ENCODE measurements at places on chromosomes 1 and 21.

DNA sequence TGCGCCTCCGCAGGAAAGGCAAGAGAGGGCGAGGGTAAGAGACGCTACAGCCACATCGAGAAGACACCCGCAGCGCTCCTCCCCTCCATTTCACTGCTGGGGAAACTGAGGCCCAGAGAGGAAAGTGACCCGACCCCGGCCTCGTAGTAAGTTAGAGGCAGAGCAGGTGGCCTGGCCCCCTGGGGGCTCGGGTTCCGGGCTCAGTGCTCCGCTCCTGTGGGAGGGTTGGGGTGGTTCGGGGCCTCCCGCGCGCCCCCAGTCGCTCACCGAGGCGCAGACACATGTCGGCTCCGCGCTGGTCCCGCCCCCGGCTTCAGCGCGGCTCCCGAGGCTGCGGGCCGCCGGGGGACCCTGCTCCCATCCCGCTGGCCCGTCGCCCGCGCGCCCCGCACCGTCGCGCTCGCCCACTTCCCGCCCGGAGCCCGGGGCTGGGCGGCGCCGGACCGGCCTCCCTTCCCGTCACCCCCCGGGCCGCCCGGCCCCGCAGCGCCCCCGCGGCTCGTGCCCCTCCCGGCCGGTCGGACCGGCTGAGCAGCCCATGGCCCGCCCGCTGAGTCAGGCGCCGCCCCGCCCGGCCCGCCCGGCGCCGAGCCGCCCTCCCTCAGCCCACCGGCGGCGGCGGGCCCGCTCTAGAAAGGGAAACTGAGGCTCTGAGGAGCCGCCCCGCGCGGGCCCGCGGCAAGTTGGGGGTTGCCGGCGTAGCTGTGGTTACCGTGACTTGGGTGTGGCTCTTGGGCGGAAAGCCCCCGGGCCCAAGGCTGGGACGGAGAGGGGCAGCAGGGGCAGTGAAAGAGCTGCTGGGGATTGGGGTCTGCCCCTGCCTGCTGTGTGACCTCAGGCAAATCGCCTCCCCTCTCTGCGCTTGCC is at the start of gene TMEM54:
TMEM54 (minus strand) TSS at position 434 of the 867 bp plus-strand sequence; CDS start at position 283, 151 bp downstream.
- no peak for DNase-seq

DNA sequence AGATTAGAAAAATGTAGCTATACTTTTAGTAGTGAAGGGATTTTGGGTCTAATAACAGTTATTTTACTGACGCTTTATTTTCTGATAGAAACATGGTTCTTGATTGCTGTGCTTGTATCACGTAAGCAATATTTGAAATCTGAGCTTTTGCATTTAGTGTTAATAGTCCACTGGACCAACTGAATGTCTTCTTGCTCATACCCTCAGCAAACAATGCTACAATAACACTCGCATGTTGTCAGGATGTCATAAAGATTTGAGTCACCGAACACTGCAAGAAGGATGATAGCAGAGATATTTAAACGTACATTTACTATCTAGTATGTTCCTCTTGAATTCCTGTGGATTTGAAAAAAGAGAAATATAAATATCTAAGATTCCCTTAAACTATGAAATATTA is 7.5 kb downstream of the DYRK1A start:
- DNase-seq, result no peak

DNA sequence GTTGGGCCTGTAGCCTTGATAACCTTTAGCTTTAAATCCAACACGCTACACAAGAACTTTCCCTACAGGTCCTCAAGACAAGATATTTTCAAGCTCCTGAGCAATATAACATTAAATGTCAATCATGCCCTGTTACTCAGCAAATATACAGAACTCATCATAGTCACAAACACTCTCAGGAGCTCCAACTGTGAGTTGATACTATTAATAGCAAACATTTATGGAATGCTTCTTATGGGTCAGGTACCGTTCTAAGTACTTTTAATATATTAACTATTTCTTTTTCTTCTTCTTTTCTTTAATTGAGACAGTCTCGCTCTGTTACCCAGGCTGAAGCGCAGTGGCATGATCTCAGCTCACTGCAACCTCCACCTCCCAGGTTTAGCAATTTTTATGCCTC is 10.1 kb downstream of the EYA3 start:
- DNase-seq, result no peak

DNA sequence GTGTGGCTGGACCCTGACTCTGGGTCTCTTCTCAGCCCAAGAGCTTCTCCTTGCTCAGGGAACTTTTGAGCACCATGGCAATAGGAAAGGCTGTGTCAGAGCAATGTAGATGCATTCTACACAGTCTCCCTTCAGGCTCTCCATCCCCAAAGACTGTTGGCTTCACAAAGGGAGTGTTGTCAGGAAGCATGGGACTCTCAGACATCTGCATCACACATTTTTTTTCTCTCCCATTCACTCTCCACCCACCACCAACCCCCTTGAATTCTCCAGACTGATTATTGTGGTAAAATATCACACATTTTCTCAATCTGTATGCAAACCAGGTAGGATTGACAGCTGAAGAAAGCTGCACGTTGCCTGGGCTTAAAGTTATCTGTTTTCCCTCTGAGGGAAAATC is 105.4 kb upstream of the WARS2 start:
- no peak for DNase-seq

DNA sequence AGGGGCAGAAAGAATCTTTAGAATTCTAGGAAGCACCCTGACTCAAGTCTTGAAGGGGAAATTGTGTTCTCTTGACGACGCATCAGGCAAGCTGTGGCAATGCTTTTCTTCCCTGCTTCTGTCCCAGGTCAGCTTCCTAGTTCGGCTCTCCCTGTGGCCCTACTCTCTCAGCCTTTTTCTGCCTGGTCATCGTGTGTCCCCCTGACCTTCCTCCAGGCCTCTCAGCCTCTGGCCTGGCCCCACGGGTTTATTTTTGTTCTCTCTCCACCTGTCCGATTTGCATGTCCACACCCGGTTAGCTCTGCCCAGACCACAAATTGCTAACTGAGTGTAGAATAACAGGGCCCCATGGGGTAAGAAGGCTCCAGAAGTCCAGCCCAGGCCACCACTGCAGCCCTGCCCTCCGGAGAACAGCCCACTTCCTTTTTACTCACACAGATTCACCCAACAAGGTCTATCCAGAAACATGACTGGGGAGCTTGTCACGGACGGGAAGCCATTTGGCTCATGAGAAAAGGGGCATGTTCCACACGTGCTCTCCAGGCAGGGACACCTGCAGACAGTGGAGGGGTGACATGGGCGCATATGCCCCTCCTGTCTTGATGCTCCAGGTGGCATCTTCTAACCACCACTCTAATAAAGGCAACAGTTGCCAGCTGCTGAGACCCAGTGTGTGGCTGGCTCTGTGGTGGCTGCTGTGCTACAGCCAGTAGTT is 9.8 kb downstream of the KCNN3 start:
- DNase-seq, result no peak

DNA sequence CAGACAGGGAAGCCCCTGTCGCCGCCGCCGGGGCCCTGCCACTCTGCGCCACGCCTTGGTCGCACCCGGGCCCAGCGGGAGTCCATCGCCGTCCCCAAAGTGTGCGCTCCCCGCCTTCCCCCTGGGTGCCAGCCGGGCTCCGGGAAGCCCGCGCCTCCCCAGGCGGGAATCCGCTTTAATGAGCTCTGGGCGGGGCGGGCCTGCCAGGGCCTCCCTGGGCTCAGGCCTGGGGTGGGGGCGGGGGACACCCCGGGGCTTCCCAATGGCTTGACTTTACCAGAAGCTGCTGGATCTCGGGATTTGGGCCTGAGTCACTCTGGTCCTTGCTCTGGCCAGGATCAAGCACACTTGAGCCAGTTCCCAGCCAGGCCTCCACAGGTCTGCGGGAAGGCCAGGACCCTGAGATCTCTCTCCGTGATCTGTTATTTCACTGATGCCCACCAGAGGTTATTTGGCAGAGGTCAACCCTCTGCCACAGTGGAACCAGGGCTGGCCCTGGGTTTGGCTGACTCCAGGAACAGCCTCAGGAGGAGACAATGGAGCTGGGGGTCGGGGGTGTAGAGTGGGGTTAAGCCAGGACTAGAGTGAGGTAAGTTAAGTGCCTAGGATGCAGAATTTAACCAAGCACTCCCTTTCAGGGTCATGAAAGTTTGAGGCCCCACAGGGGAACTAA is 178.4 kb upstream of the EDN2 start:
- DNase-seq, result no peak

DNA sequence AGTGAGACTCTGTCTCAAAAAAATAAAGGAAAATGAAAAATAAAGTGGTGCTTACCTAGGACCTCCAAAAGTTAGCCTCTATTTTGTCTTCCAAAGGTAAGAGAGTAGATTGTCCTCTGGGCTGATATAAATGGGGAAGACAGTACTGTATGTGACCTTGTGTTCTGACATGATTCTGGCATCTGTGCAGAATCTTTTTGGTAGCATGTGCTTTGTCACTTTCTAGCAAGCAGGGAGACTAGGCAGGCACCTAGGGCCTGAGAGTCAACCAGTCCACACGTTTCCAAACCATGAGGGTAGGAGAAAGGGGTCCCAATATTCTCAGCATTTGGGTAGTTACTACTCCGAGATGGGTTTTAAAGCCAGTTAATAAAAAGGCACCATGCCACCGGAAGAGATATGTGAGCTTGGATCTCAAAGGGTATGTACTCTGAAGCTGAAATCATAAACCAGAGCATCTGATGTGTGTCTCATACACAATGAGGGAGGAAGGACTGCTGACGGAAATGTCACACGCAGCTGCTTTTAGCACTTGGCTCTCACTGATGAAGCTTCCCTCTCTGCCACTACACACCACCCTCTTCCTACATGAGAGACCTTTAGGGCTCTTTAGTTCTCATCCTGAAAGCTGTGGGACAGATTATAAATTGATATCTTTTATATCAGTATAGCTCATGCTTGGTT is 27.0 kb upstream of the SLC16A1 start:
- DNase-seq, result no peak

GRCh38 chr1:63042278-63042677 is 258.3 kb downstream of the ATG4C start:
- no peak for DNase-seq

DNA sequence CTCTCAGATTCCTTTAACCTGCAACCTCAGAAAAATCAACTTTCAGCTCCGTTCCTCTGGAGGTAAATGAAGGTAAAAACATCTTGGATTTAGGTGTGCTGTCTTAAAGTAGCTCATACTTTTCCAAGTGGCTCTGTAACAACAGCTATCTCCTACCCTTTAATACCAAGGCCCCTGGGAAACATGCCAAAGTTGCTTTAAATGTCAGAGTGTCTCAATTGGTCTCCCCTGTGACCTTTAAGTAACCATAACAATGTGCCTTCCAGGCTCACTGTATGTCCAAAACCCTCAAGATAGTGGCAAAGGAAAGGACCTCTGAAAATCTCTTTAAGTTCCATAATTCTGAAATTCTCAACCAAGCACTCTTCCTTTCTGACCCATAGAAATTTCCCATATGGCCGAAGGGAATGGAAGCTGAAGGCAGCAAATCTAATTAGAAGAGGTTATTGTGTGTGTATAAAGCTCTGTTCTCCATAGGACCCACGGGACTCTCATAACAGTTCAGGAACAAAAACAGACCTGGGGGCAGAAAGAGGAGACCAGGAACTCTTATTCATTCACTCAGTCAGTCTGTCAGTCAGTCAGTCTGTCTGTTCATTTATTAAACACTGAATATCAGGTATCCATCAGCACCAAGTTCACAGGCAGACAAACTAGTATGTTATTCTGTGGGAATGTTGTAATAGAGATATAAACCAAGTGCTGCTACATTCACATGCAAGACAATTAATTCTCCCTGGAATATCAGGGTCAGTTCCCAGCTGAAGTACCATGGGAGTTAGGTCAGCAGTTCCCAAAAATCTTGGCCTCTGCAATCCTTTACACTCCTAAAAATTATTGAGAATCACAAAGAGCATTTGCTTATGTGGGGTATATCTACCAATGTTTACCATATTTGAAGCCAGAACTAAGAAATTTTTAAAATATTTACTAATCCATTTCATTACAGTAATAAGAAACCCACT is 19.1 kb downstream of the ASTN1 start:
- no peak for DNase-seq

DNA sequence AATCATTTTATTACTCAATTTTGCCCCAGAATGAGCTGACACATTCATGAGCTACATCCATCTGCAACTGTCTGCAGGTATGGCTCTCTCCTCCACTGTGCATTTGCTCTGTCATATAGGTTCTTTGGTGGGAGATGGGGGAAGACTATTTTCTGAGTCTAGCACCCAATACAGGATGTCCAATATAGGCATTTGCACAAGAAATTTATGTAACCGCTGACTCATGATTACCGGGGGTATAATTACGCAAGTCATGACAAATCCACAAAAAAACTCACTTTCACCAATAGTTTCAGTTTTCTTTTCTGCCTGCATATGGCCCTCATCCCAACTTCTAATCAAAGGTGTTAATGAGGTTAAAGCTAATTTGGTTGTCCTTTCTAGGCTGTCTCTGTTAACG is 17.5 kb upstream of the VSIG8 start:
- DNase-seq, result no peak

DNA sequence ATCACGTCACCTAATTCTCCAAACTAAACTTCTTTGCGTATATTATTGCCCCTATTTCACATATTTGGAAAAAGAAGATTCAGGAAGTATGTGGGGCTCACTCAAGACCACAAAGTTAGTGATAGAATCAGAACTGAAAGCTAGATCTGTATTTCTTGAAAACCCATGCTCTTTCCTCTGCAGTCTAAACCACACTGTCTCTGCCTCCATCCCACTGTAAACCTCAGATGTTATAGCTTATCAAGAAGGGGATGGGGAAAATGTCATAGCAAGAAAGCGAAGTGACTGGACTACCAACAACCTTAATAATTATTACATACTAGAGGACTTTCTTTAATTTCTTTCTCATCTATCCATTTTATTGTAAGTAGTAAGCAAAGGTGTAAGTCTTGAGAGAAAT is 257.7 kb upstream of the SGIP1 start:
- DNase-seq, result peak; percentile 57

DNA sequence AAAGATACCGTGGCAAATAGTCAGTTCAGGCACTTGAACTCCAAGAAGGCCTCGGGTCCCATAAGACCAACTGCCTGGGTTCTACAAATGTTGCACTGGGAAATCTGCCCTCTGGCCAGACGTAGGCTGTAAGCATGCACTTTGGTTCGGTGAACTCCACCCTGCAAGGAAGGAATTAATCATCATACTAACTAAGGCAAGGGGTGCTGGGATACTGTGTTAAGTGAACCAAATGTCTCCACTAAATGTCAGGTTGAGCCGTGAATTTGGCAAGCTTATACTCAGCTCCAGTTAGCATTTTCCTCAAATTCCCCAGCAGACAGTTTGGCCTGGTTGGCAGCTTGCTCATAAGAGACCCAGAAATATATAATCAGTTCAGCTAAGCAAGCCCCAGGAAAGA is 385.9 kb downstream of the GPATCH2 start:
- no peak for DNase-seq

DNA sequence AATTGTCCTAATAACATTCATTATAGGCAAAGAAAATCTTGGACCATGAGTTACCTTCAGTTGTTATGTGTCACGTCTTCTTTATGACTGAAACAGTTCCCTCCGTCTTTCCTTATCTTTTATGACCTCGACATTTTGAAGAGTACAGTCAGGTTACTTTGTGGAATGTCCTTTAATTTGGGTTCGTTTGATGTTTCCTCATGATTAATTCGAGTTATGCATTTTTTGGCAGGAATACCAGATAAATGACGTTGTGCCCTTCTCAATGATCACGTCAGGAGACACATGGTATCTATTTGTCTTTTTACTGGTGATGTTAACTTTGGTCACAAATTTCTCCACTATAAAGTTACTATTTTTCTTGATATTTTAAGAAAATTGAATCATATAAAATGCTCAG is 17.3 kb upstream of the KLF17 start:
- DNase-seq, result no peak
